ENCODE measurements at places on chromosomes 16 and 17.

GRCh38 chr16:2507052-2507659, 6.6 kb upstream of the ATP6V0C start:
- no peak for DNase-seq

- no peak for DNase-seq
Observed at GRCh38 chr16:78129349-78129748, 29.9 kb downstream of the WWOX start.

GRCh38 chr17:35716897-35717465, 14.5 kb upstream of the RASL10B start:
- DNase-seq, result no peak

- no peak for DNase-seq
Observed at GRCh38 chr17:61650749-61651148, 59.7 kb upstream of the NACA2 start.

GRCh38 chr16:4366016-4366415, 5.6 kb upstream of the VASN start:
- DNase-seq, result no peak

DNA sequence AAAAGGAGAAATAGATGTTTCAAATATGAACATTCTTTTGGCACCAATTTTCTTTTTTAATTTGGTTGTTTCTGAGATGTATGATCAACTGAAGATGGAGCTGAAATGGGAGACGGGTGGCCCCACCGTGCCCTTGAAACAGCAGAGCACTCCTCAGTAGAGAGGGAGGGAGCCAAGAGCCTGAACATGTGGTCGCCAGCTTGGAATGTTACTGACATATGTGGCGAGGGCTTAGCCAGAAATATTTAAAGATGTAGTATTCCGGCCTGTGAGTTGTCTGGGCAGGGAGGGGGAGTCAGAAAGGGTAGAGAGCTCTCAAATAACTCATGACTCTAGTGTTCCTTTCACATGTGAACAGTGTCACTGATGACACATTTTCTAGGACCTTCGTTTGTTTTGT, 13.3 kb upstream of the MRC2 start:
- DNase-seq, result no peak

GRCh38 chr16:47524007-47524405, 62.9 kb downstream of the PHKB start:
- DNase-seq, result no peak

GRCh38 chr17:46115699-46116098, 77.5 kb downstream of the KANSL1 start:
- DNase-seq, result no peak

DNA sequence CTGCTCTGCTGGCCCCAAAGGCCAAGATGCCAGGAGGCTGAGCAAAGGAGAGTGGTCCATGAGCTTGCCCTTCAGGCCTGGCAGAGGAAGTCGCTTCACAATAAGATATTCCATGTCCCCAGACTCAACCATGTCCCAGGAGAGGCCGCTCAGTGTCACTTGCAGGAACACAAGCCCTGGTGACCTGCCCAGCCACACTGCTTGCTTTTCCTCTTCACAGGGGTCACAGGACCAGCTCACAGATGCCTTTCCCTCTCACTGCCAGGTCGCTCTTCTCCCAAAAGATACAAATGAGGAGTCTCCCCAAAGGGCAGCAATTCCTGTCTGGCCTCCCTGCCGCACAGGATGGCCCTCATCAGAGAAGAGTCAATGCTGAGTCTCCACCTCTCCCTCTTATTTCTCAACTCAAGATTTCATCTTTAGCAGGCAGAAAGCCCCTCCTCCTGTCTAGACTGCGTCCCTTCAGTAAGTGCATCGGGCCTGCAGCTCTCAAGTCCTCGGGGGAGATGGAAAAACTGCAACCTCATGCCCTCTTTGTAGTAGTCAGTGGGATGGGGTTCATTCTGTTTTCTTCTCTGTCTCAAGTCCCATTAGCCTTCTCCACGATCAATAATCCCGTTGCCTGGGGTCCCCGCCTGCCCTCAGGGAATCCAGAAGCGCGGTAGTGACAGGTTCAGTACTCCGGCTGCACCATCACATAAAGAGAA, 5.0 kb downstream of the JUP start:
- DNase-seq, result no peak

All from stimulated activated CD8-positive, alpha-beta memory T cell treated with anti-CD3 and anti-CD28 coated beads, Interleukin-15, amount 100 ng/mL, for 24 hours (primary cell).